Astrocyte of the cerebellum (primary cell): ENCODE measurements at places on chromosomes 16 and 17.

GRCh38 chr17:39196241-39196807 is 1.1 kb downstream of the CACNB1 start:
- no peak for DNase-seq

DNA sequence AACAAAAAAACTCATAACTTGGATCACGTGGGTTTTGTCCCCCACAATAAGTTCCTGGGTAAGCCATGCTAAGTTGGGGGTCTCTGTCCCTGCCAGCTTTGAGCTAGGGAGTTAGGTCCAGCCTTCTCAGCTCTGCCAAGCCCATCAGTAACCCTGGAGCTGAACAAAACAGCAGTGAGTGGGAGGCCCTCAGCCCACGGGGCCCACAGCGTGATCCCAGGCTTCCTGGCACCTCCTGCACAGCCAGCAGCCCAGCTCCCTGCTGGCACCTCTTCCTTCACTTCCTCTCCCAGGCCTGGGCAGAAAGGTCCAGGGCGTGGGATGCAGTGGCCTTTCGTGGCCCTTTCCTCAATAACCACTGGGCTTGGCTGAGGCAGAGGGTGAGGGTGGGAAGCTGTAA is 35.5 kb upstream of the CDC42EP4 start:
- no peak for DNase-seq

DNA sequence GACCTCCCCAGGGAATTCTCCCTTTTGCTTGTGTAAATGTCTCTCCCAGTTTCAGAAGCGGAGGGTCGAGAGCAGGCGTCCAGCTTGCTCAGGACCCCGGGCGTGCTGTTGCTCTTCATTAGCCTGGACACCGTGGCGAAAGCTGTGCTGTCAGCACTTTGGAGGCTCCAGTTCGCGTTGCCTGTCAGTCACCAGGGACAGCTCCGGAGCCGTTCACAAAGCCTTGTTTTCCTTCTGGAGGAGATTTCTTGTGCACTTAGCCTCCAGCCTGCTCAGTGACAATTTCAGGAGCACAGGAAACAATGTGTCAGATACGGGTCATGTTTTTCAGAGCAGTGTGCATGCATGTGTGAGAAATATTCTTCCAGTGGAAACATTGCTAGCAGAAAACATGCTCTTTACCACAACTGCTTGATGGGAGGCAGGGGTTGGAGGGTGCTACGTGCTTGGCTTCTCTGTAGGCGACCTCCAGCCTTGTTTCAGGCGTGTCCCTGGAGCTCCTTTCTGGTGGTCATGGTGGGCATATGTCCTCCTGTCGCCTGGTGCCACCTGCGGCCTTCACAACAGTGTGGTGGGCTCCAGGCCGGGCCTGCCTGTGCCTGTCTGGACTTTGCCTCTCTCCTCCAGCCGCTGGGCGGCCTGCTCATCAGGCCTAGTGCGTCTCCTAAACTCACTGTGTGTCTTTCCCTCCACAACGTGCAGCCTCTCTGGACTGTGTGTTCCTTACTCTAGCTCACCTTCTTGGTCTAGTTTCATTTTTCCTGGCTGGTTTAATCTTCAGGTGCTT is 29.0 kb downstream of the ZNF750 start:
- DNase-seq, result no peak

GRCh38 chr17:28963055-28963611 is 11.8 kb upstream of the PHF12 start:
- DNase-seq, result no peak

GRCh38 chr17:7173687-7174602 is 5.2 kb downstream of the ASGR1 start:
- no peak for DNase-seq

DNA sequence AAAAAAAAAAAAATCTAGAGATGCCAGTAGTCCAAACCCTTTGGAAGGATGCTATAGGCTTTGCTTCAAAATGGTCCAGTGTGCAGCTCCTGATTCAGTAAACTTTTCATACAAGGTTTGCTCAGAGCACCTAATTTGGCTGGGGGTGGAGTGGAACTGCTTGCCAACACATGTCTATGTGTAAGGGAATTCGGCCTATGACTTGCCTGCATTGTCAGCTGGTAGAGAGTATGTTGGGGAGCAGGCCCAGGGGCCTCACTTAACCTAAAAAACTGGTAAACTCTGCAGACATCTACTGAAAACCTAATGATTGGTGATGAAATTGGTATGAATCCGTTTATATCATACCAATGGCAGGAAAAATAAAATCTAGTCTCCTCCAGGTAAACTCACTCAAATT is 1.5 kb upstream of the MFSD6L start:
- no peak for DNase-seq

- DNase-seq, result peak; percentile 43
Measured at GRCh38 chr16:81940781-81941560, 70.3 kb downstream of the SDR42E1 start.

DNA sequence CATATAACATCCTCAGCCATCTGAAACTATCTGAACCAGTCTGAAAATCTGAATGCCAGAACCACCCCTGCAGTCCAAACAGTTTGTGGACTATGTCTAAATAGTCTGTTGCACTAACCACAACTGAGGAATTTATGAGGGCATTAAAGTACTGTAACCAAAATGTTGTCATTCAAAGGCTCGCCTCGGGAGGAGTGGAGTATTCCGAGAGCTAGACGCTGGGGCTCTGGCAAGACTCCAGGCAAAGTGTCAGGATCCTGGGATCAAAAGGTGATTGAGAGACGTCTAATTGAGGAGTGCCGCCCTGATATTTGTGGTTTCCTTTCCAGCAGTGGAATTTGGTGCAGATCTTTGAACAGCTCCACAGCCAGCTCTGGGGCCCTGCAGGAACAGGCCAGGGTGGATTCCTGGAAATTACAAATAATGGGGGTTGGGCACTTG is 142.9 kb upstream of the MYOCD start:
- peak; percentile 47 for DNase-seq
